Posterior vena cava (tissue), 2 donors: ENCODE measurements at places on chromosomes 6 and 20.

DNA sequence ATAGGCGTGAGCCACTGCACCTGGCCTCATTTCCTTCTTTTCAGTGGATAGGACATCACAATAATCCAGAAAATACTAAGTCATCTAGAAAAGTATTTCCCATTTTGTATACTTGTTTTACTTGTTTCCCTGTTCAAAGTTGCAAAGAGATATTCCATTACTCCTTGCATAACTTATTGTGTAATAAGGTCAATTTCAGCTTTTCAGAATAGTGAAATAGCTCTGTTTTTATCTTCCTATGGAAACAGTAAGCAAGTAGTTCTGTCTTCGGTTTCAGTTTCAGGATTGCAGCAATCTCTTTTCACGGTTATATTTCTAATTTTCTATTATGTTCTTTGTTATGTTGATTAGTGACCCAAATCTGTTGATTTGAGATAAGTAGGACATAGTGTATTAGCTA is 6.0 kb downstream of the STX11 start:
- no peak for DNase-seq

DNA sequence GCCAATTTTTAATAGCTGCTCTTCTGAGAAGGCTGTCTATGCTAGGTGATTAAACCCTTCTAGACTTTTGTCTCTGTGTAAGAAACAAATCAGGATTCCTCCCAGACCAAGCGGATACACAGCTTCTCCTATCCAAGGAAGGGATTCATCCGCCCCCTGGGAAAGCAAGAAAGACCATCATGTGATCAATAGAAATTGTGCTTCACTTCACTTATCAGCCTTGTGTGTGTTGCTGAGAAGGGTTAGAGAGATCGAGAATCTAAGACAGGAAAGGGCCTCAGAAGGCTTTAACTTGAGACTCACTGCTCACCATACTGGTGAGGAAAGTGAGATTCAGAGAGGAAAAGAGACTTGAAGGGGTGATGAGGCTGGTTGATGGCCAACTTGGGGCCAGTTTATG is 1.5 kb downstream of the ABCC10 start:
- DNase-seq = no peak

DNA sequence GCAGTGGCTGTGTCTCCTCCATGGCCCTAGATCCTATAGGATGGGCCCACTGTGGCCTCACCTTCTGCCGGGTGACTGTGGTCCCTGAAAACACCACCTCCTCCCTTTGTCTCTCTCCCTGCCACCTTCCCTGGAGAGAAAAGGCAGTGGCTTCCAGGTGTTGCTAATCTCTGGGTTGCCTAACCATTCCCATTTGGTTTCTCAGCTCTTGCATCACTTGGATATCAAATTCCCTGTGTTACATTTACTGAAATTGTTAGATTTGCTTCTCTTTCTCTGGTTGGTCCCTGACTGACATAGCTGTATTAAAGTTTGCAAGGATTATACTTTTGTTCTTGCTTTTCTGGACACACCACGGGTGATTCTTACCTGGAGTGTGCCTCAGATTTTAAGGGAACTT is 9.3 kb upstream of the ZFP64 start:
- DNase-seq = no peak

DNA sequence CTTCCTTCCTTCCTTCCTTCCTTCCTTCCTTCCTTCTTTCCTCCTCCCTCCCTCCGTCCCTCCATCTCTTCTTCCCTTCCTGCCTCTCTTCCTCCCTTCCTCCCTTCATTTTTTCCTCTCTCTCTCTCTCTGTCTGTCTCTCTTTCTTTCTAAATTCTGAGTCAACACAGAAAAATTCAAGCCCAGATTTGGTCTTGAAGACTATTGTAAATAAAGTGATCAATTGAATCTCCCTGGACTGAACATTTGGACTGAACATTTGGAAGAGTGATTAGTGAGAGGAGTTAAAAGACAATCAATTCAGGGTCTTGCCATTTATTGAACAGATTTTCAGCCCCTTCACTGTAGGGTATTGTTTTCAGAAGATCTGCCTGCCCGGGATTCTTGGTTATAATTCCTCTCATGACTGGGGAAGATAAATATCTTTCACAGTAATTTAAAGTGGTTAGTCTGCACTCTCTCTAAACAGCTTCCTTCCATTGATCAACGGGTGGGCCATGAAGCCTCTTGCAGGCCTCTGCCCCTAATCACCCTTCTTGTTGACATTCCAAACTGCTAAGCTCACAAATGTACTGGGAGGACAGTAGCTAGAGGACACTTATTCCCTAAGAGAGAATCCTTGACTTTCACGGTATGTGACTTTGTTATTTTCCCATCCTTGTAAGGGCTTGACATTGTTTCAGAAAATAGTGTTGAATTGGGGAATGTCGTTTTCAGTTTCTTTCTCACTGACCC is 101.7 kb upstream of the BMP2 start:
- DNase-seq = no peak

DNA sequence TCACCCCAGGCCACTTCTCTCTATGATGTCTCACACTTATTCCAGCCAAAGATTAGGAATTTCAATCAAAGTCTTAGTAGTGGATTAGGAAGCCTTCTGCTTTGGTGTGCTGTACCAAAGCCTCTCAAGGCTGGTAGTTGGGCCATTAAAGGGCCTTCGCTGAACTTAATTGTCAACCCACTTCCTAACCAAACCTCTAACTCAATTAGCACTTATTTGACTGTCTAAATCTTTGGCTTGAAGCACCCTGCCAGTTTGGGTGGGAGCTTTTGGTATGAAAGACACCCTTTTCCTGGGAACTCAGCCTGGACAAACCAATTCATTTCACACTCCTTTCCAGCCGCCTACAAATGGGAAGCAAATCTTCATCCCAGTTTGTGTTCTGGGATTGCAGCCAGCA is 81.5 kb downstream of the BMP2 start:
- no peak for DNase-seq

DNA sequence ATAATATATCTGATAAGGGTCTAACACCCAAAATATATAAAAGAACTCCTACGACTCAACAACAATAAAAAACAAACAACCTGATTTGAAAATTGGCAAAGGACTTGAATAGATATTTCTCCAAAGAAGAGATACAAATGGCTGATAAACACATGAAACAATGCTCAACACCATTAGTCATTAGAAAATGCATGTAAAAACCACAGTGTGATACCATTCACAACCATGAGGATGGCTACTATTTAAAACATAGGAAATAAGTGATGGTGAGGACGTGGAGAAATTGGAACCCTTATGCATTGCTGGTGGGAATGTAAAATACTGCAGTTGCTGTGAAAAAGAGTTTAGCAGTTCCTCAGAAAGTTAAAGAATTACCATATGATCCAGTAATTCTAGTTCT is 41.4 kb downstream of the PTGIS start:
- DNase-seq = no peak

GRCh38 chr6:146827216-146827928 is 228.6 kb downstream of the ADGB start:
- DNase-seq = no peak

DNA sequence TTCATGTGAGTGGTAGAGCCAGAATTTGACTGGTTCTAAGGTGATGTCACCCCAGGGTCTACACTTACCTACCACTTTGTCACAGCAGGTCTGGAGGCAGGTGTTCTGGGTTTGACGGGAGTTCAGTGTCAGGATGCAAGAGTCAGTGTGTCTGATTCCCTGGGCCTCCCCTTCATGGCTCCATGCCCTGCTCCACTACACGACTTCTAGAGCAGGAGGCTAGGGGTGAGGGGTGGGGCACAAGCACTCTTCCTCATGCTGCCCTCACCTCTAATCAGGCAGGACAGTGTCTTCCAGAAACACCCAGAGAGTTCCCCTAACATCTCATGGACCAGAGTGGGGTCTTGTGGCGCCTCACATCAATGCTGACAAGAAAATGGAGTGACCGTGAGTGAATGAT is 118.2 kb downstream of the CDC5L start:
- DNase-seq = no peak

GRCh38 chr6:93182938-93183479 is 236.3 kb downstream of the EPHA7 start:
- no peak for DNase-seq

DNA sequence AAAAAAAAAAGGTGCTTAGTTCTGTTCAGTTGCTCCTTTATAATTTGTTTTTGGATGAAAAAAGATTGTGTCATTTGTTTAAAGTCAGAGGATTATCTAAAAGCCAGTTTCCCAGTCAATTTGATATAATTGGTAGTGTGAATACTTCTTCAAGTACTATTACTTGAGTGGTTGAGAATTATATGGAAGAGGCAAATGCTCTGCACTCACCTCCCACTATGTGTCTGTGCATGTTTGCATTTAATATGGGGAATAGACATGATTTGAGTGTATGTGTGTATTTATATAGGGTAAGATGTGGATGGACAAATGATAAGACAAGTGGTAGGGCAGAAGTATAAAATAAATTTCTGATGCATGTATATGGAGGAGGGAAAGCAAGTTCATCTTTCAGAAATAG is 15.8 kb downstream of the GJA1 start:
- no peak for DNase-seq
